ENCODE measurements at places on chromosomes 12 and 14. TPM values are rescaled to one million over a fixed set of nuclear protein-coding genes. Genes with fewer than 3 reads are reported as not detected.

The NKX2-1 gene
- total RNA-seq: not detected

The KRT78 gene
- total RNA-seq: not detected

The CPNE8 gene
- 15.7 TPM for total RNA-seq

The NPAS3 gene
- 1.4 TPM for total RNA-seq

The HOXC6 gene
- total RNA-seq: not detected

The ABHD12B gene
- total RNA-seq: not detected

The NID2 gene
- total RNA-seq: 133 TPM

The EPYC gene
- not detected for total RNA-seq

The LRRC43 gene
- 0.11 TPM for total RNA-seq

The ZC2HC1C gene
- total RNA-seq: 1.8 TPM

The HSPB8 gene
- total RNA-seq: 18.9 TPM

The PXMP2 gene
- total RNA-seq: 9.8 TPM

The GPRC5D gene
- not detected for total RNA-seq

The REC8 gene
- 1.1 TPM for total RNA-seq

Measured in uterine smooth muscle cell (primary cell).